ENCODE measurements at places on chromosomes 7 and 10. TPM values are rescaled to one million over a fixed set of nuclear protein-coding genes. Genes with fewer than 3 reads are reported as not detected.

PCBD1 gene
- total RNA-seq, result 38.4 TPM

NYAP1 gene
- total RNA-seq, result 0.12 TPM

AKR1C3 gene
- 0.68 TPM for total RNA-seq

APBB1IP gene
- 73.8 TPM for total RNA-seq

NEURL1 gene
- 2.2 TPM for total RNA-seq

PLEKHS1 gene
- not detected for total RNA-seq

DNA sequence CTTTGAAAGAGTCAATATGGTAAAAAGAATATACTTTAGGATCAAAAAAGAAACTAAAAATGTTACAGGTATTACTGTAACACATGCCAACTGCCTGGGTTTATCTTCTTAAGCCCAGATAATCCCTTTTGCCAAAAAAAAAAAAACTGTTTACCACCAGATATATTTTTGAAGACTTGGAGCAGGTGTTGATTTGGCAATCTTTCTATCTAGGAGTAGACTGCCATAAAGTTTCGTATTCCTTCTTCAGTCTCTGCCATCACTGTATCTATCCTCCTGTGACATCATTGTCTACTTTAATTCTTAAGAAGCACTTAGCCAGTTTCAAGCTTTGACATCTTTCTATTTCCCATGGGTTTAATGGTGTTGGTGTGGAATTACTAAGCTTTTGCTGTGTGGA lies 161.0 kb downstream of the ST7 start:
- DNase-seq, result no peak
- H3K27me3 ChIP-seq, result no peaks in the 10 kb centered on the region
- no peak overlapping the region for H3K27ac ChIP-seq
- no peak overlapping the region for H3K4me3 ChIP-seq

GRCh38 chr10:125538947-125539731 lies 143.8 kb downstream of the TEX36 start:
- no peak for DNase-seq
- H3K4me1 ChIP-seq, result no peaks in the 10 kb centered on the region
- H3K27ac ChIP-seq, result no peak overlapping the region
- no peaks in the 10 kb centered on the region for H3K36me3 ChIP-seq

GRCh38 chr10:3048119-3049019 lies 19.0 kb upstream of the PFKP start:
- H3K4me3 ChIP-seq, result no peak overlapping the region
- DNase-seq, result no peak
- H3K36me3 ChIP-seq, result no peaks in the 10 kb centered on the region
- H3K27ac ChIP-seq, result no peak overlapping the region
- peaks cover 26% of the 10 kb centered on the region for H3K27me3 ChIP-seq
- H3K4me1 ChIP-seq, result peaks cover 2% of the 10 kb centered on the region

DNA sequence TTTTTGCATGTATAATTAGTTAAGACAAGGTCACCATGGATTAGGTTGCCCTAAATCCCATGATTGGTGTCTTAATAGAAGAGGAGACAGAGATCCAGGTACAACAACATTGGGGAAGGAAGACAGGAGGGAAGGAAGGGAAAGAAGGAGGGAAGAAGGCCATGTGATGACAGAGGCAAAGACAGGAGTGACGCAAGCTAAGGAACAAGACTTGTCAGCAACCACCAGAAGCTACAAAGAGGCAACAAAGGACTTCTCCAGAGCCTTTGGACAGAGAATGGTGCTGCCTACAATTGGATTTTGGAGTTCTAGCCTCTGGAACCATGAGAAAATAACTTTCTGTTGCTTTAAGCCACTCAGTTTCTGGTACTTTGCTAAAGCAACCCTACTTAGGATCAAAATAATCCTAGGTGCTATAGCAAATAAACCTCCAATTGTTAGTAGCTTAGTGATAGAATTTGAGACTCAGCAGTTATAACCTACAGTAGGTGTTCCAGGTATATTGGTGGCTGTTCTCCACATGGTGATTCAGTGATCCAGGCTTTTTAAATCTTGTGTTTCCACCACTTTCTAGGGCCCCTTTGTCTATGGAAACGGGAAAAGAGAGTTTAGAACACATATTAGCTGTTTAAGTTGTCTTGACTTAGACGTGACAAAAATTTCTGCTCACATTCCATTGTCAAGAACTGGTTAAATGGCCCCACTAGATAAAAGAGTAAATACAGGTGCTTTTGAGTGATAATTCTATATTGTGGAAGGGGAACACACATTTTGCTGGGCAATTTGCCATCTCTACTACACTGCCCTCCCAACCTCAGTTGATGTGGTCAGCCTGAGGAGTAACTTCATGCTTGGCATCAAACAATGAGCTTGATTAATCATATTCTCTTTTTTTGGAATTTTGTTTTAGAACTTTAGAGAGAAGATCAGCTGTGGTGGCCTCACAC lies 70.5 kb upstream of the SP4 start:
- H3K4me1 ChIP-seq, result peaks cover 95% of the 10 kb centered on the region
- H3K4me3 ChIP-seq, result no peak overlapping the region
- H3K27ac ChIP-seq, result peak overlapping the region; percentile 99
- peaks cover 37% of the 10 kb centered on the region for H3K36me3 ChIP-seq
- H3K27me3 ChIP-seq, result no peaks in the 10 kb centered on the region

- no peaks in the 10 kb centered on the region for H3K27me3 ChIP-seq
- no peaks in the 10 kb centered on the region for H3K4me1 ChIP-seq
- no peak overlapping the region for H3K4me3 ChIP-seq
- no peak overlapping the region for H3K27ac ChIP-seq
- H3K36me3 ChIP-seq, result no peaks in the 10 kb centered on the region
These were observed 83.2 kb upstream of the GPR22 start for GRCh38 chr7:107386548-107387102.

DNA sequence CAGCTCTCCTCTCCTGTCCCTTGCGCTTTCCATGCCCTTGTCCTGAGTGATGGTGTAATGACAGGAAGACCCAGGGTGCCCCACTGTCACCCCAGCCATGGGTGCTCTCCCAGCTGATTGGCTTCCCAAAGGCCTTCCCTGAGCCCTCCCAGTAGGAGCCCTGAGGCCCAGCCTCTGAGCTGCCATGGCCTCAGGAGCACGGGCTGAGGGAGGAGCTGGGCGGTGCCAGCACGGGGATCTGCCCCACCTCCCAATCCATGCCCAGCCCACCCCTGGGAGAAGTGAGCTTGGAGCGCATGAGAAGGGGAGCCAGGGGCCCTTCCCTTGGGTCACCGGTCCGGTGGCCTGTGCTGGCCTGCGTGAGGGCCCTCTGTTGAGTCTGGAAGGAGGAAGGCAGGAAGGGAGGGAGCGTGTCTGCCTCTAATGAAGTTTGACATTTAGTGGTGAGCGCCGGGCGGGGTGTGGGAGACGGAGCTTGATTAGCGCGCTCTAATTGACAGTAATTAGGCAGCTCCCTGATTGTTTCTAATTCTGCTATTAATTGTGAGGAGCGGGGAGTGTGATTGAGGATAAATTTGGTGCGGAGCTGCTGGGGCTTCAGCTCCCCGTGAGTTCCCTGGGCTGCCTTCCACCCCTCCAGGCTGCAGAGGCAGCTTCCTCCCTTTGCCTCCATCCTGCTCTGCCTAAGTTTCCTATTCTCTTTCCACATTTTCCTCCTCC lies 28.3 kb downstream of the GBX1 start:
- H3K27ac ChIP-seq, result no peak overlapping the region
- H3K27me3 ChIP-seq, result no peaks in the 10 kb centered on the region
- no peak for DNase-seq
- no peaks in the 10 kb centered on the region for H3K4me1 ChIP-seq
- no peaks in the 10 kb centered on the region for H3K36me3 ChIP-seq

DNA sequence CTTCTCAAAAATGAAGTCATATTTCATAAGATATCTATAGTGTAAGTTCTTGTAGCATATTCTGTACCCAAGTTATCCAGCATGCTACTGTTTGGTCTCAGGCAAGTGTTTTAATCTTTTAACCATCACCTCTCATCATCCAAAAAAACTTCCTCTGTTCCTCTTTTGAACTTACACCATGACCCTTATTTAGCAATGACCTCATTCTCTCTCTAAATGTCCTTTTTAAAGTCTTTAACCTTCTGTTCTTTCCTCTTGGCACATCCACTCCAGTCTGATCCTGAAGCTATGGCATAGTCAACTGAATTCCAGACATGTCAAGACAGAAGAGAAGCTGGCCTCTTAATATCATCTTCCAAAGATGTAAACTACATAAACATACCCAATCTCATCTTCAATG lies 26.2 kb downstream of the PPP3CB start:
- H3K27me3 ChIP-seq, result no peaks in the 10 kb centered on the region
- H3K4me1 ChIP-seq, result peaks cover 11% of the 10 kb centered on the region
- H3K4me3 ChIP-seq, result no peak overlapping the region
- no peak for DNase-seq
- H3K27ac ChIP-seq, result no peak overlapping the region

DNA sequence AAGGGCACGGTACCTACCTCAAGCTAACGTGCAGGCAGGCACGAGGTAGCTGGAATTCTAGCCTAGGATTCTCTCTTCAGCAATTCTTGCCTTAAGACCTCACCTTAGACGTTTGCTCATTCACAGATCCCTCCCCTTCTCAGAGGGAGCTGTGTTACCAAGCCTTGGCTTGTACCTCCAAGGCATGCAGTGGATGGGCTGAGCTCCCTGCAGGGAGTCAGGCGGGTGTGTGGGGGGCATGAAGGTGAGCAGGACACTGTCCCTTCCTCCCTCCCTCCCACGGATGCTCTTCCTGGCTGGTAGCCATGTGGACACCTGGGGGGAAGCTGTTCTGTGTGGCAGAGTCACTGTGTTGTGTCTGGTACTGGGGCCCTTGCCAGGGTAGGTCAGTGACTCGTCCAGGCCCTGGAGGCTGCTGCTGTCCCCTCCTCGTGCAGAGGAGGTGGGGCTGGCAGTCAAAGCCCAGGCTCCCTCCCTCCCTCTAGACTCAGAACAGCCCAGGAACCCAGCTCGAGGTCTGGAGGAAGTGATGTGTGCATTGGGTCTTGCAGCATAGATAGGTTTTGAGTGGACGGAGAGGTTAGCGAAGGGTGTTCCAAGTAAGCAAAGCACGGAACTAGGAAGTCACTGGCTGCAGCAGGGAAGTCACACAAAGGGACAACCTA lies 222.2 kb upstream of the SH2B2 start:
- H3K4me3 ChIP-seq, result no peak overlapping the region
- DNase-seq, result no peak
- no peak overlapping the region for H3K27ac ChIP-seq
- no peaks in the 10 kb centered on the region for H3K27me3 ChIP-seq
